ENCODE measurements at places on chromosomes 2 and 18.

DNA sequence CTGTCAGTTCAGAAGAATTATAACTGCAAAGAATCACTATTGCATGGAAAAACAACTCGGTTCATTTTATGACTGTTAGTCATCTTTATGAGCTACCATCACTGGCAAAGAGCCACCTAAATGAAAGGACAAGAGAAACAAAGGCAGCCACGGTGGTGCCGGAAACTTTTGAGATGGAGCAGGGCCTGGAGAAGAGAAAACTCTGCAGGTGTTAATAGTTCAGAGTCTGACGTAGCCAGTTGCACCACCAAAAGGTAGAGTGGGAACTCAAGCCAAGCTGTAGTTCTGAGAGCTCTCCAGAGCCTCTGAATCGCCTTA lies 110.9 kb downstream of the FTCDNL1 start:
- no peak for DNase-seq

DNA sequence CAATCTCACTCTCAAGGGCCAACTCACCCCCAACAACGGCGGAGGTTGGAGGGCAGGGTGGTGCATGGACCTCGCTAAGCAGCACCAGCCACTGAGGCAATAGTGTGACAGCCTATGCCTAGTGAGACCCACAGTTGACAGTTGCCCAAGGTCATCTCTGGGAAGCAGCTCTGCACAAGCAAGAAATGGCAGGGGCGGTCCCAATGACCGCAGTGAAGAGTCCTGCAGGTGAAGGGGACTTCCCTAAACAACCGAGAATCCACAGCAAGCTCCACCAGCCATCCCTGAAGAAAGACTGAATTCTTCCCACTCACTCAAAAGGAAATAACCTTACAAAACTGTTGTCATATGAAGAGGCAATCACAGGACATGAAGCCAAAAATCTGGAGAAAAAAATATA lies 313.4 kb upstream of the ID2 start:
- DNase-seq = no peak

DNA sequence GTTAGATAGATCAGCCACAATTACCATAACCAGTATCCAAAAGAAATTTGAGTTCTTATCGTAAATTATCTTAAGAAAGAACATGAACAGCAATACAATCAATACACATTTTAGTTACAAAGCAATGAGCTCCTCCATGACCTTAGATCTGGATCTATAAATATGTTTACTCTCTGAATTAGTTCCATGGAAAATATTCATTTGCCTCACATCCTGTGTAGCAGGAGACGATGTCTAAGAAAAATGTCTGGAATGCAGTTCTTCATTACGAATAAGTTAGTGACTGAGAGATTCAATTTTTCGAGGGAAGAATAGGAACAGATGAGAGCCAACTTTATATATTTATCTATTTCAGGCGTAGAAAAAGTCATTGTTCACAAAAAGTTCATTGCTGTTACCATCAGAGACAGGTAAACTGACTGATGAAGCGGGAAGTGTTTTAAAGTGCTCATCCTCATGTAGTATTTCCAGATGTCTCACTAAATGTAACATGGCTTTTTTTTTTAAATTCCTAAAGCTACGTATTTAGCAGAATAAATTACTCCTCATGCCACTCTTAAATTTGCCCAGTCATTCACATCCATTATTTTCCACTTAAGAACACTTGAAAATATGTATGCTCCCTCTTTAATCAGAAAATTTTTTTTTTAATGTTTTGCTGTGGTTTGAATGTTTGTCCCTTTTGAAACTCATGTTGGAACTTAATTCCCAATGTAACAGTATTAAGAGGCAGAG lies 106.5 kb upstream of the SCN1A start:
- no peak for DNase-seq

DNA sequence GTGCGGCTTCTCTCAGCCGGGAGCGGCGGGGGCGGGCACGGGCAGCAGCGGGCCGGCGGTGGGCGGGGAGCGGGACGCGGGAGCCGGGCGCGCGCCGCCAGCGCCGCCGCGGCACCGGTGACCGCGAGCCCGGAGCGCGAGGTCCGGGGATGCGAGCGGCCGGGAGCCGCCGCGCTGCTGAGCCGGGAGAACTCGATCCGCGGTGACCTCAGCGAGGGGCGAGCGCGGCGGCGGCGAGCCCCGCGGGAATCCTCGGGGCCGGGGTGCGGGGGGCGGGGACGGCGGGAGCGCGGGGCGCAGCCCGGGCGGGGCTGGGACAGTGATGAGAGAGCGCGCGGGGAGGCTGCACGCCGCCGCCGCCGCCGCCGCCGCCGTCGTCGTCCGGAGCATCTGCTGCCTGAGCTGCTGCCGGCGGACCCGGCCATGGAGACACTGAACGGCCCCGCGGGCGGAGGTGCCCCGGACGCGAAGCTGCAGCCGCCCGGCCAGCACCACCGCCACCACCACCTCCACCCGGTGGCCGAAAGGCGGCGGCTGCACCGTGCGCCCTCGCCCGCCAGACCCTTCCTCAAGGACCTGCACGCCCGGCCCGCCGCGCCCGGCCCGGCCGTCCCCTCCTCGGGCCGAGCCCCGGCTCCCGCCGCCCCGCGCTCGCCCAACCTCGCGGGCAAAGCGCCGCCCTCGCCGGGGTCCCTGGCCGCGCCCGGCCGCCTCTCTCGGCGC lies at the start of gene MTCL1:
Gene MTCL1, plus strand, starts transcription at position 319 of the 723 bp plus-strand sequence. Its CDS starts 105 bp downstream, at position 424.
- no peak for DNase-seq

DNA sequence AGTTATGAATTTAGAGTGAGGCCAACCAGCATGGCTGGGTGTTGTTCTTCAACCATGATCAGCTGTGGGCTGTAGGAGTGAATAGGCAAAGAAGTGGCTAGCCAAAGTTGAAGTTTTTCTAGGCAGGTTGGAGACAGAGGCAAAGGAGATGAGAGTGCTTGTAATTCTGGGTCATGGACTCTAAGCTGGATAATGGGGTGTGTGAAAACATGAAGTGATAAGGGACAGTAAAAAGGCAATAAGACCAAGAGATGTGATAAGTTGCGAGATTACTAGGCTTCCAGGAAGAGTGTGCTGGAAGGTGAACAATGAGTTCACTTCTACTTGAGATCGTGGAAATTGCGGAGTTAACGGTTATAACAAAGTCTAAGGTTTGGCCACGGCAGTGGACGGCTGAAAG lies 118.6 kb upstream of the RNF152 start:
- DNase-seq = no peak

GRCh38 chr2:128543646-128544045 lies 225.0 kb upstream of the HS6ST1 start:
- no peak for DNase-seq

DNA sequence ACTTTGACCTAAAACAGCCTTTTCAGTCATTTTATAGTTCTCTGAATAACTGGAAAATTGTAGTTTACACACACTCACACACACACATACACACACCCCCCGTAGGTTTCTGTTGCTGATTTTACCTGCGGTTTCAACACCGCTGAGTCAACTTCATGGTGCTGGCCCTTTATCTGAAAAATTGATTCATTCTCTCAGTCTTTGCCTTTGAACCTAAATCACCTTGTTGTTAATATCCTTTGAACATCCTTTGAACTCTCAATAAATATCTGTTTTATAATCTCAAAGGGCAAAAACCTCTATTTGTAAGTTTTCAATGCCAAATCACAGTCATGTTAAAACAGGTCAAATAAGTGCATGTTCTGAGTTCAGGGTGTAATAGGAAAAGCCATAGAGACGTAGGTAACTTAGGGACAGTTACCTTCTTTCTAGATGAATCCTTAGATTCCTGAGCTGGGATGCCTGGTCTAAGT lies 109.0 kb upstream of the BZW1 start:
- peak; percentile 46 for DNase-seq
